SHP77 treated with DMSO at 0.1 percent for 48 hours (cell line): ENCODE measurements at places on chromosomes 6 and 20.

GRCh38 chr20:48949304-48950170, 28.0 kb downstream of the ARFGEF2 start:
- DNase-seq: no peak

GRCh38 chr20:51750037-51750769, 18.0 kb downstream of the ATP9A start:
- DNase-seq: peak; percentile 76

DNA sequence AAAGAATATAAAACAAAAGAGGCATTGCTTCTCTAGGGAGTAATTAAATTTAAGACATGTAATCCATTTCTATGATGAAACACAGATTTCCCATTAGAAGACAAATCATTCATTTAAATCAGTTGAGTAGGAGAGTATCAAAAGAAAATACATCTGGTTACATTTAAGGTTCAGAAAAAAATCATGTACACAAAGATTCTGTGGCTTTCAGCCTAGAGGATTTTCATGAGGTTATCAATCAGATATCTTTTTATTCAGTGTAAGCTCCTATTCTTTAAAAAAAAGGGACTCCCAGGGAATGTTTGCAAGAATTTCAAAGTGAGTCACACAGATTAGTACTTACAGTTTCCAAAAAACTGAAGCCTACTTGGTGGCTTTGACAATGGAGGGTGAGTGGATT, 24.9 kb downstream of the COL21A1 start:
- no peak for DNase-seq

GRCh38 chr20:9280666-9281065, 211.8 kb downstream of the PLCB4 start:
- no peak for DNase-seq

DNA sequence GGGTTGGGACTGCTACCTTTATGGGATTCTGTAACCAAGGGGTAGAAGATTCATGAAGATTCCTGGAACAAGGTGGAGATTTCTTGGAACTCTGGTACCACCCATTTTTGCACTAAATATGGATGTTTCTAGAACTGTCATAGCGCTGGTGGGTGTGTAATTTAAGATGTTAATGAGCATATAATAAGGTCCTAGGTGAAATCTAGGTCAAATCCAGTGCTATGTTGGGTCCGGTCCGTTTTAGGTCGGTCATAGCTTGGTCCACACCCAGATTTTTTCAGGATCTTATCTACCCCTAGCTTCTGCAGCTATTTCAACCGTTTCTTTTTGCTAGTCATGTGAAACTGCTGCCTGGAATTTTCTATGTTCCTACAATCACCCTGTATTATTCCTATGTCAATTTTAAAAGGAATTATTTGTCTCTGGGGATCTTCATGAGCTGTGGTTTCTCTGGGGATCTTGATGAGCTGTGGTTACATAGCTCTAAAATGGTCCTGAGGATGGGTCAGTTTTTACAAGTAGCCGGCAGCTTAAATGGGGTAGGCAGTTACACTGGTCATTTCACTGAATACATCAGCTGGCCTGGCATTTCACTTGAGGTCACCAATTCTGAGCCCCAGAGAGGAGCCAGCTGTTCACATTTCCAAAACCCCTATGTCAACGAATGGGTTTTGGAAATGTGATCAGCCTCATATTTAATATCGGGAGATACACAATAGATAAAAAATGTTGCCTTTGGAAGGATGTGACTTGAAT, 652.3 kb upstream of the FLRT3 start:
- no peak for DNase-seq

DNA sequence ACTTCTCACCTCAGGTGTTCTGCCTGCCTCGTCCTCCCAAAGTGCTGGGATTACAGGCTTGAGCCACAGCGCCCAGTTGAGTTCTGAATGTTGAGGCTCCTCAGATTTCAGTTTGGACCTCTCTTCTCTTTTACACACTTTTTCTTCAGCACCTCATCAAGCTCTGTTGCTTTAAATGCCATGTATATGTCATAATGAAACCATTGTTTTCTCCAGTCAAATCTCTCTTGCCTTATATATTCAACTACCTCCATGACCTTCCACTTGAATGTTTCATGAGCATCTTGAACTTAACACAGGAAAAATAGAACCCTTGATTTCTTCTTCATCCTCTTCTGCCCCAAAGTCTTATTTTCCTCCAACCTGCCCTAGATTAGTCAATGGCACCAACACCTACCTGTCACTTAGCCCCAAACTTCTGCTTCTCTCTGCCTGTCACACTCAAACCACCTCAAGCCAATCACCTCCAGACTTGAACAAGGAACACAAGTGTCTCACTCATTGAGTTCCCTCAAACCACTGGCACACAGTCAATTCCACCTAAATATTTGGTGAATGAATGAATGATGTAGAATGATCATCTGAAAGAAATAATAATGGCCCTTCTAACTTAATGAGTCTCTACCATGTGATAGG, 161.0 kb upstream of the SGK1 start:
- no peak for DNase-seq

DNA sequence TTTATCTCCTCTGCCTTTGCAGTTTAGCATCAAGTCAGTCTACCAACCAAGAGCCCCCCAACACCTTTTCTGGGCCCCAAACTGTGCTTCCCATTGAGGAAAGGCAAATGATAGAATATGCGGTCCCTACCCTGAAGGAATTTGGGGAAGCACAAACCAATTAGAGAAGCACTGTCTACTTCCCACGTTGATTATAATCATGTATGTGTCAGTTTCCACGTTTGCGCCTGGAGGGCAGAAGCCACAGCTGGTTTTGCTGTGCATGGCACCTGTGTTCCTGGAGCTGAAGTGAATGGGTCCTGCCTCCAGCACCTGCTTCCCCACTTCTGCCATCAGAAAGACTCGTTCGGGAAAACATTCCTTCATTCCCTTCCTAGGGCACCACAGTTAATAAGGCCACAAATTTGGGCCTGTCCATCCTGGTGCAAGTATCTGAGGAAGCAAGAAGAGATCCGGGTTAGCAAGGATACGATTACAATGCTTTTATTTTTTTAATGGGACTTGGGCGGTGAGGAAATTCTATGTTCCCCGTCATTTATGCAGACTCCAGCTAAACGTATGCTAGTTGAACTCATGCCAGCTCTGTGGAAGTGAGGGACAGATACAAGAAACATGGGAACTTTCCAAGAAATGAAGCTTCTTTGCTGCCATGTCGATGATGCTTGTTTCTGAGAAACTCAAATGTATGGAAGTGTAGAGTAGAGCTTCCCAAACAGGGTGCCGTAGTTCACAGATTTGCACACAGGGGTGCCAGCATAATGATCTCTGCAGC, 333.5 kb downstream of the NRN1 start:
- no peak for DNase-seq

- DNase-seq: no peak
Observed at GRCh38 chr20:1752045-1752444, 94.5 kb upstream of the SIRPG start.

DNA sequence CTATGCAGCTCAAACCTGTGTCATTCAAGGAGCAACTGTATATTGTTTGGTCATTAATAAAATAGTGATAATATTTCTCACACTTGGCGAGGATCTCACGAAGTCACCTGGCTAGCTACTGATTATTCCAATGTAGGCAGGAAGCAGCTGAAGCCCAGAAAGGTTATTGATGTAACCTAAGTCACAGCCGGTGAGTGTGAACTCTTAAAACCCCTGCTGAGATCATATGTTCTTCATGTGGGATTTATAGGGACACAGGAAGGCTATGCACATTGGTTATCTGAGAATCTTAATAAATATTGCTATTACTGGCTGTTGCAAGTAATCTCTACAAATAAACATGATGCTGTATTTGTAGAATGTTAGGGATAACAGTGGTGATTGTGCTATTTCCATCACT, 161.4 kb downstream of the TBC1D7 start:
- DNase-seq: no peak

DNA sequence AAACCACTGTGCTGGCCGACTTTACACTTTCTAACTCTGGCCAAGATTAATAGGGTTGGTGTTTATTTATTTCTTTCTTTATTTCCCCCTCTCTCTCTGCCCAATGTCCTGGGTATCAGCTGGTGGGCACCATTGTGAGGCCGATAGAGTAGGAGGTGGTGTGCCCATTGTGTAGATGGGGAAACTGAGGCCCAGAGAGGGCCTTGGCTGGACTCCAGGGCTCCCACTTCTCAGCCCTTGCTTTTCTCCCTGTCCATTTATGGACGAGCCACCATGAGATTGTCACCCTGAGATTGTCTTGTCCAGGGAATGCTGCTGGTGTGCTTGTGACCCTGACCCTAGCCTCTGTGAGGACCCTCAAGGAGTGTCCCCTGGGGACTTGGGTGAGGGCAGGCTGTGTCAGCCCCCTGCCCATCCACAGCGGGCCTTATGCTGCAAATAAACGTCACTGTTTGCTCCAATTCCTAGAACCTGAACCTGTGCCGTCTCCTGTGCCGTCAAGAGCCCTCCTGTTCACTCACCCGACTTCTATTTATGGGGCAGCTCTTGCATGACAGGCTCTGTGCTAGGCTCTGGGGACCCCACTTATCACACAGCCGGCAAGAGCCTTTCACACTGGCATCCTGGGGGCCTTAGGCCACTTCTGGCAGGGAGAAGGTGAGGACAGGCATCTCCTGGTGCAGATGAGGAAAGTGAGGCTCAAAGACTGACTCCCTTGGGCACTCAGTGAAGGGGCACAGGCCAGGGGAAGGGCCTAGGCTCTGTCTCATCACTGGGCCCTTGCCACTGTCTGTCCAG, 24.8 kb downstream of the SUN5 start:
- DNase-seq: no peak

DNA sequence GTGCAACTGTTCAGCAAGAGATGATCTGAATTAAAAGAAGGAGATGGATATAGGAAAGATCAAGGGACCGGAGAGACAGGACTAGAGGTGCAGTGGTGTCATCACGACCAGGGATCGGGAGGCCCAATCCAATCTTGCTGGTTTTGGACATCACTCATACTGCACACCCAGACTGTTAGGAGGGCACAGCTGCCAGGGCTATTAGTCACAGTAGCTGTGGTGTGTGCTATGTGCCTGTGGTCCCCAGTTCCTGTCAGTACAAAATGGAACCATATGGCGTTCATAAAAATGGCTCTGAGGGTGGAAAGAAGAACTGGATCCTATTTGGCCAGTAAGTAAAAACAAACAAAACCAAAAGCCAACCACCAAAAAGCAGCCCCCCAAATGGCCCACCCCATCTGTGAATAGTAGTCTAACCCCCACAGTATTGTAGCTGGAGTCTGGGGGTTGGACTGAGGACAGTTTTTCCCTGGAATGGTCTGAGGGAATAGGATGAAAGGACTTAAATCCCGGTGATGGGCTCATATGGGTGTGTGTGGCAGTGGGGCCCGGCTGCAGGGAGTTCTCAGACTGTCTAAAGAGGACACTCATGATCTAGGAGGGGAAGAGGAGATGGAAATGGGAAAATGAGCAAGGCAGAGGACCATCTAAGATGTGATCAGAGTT, 9.3 kb upstream of the NNAT start:
- no peak for DNase-seq

GRCh38 chr6:48664826-48665225, 553.8 kb upstream of the PTCHD4 start:
- DNase-seq: no peak

GRCh38 chr20:7859356-7859802, 80.9 kb downstream of the HAO1 start:
- DNase-seq: peak; percentile 94

DNA sequence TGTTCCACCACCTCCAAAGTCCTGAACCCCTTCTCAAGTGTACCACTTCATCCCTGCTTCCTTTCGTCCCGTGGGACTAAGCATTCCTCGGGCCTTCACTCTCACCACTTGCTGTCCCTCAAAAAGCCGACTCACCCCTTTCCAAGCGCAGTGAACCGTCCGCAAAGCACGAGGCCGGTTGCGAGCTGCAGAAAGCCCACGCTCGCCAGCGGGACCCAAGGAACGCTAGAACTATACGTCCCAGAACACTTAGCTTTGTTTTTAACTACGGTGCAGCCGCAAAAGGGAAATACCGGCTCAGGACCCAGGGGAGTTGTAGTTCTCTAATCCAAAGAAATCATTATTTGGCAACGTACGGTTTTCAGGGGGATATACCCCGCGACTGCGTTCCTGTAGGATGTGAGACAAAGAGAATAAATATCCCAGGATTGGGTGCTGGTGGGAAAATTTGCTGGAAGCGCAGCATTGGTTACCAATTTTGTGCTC, 416 bp upstream of the POLR1H start:
- DNase-seq: no peak

DNA sequence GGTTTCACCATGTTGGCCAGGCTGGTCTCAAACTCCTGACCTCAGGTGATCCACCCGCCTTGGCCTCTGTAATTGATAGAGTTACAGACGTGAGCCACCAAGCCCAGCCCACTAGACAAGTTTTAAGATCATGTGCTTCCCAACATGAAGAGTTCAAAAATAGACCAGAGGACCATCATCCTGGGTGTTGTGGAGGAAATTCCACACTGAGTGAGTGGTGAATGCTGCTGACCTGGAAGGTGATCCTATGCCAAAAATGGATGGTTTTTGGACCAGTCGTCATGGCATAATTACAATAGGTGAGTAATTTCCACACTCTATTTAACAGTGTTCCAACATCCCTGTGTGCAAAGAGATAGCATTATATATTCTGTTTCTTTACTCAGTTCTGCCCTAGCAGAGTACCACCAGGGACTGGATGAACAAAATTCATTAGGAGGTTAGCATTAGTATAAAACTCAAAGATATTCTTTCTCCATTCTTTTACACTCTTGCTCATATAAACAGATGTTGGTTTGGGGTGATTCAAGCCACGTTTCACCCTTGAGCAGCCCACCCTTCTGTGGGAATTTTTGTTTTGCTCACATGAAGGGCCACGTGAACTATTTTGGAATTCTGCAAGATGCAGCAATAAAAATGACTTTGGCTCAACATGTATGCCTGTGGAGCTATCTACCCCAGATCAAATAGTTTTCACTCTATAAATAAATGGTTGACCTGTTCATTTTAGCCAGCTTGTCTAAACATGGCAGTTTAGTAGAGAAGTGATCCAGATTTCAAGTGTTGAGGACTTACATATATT, 206.2 kb upstream of the TCF21 start:
- DNase-seq: no peak

DNA sequence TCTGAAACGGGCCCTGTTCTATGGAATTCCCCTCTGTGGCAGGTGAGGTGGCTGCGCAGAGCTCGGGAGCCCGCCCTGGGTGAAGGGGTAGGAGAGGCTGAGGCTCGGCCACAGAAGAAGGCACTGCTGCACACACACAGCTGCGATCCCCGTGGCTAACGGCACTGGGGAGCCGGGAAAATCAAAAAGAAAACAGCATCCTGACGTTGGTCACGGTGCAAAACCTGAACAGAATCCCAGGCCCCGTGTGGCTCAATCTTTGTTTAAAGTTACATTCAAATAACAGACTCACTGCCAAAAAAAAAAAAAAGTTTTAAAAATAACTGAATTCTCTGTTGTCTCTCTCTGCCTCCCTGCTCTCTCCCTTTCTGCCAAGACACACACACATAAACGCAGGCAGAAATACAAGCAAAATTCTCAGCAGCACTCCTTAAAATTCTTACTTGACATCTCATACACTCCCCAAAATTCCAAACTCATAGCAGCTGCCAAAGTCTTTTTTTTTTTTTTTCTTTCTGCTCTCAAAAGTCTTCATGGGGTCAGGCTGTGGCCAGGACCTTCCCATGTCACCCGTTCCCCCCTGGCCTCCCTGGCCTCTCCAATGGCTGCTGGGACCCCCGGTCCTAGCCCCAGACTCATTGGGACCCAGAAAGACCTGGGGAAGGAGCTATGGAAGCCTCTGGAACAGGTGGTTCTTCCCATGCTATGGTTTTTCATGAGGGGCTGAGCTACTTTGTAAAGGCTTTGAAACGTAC, 248.8 kb downstream of the TTLL2 start:
- DNase-seq: no peak
